ENCODE measurements at places on chromosomes 4 and X.

GRCh38 chr4:159017323-159018026, 85.4 kb upstream of the RAPGEF2 start:
- no peak for DNase-seq

DNA sequence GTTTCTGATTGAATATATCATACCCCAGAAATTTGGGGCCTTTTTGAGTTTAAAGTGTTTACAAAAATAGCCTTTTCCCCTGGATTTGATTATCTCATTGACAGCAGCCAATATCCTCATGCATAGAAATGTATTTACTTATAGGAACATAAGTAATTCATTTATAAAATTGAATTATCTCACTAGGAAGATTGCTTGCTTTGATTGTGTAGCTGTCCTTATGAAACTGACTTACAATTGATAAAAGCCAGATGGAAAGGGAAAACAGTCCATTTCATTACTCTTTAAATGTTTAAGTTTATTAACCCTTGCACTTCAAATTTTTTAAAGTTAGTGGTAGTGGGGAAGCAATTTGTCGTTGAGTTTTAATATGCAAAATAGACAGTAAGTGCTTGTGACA, 310.2 kb upstream of the TBX22 start:
- no peak for DNase-seq

GRCh38 chrX:352582-353314, 34.0 kb downstream of the PPP2R3B start:
- DNase-seq, result no peak

GRCh38 chr4:90209922-90210321, 82.7 kb downstream of the CCSER1 start:
- DNase-seq, result peak; percentile 58

DNA sequence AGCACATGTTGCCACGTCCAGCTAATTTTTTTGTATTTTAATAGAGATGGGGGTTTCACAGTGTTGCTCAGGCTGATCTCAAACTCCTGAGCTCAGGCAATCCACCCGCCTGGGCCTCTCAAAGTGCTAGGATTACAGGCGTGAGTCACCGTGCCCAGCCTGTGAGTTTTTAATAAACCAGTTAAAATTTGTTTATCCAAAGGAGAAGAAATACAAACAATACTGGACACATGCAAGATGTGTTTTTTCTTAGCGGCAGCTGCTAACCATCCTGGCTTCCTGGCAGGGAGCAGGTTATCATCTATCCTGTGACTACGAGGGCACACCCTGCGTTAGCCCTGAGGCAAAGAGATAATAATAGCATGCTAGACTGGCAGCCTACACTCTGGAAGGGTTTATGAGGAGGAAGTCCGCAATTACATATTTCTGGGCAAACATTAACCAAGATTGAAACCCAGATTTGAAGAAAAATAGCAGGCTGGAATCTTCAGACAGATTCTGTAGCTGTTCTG, 191.4 kb downstream of the SPRY1 start:
- DNase-seq, result peak; percentile 75

DNA sequence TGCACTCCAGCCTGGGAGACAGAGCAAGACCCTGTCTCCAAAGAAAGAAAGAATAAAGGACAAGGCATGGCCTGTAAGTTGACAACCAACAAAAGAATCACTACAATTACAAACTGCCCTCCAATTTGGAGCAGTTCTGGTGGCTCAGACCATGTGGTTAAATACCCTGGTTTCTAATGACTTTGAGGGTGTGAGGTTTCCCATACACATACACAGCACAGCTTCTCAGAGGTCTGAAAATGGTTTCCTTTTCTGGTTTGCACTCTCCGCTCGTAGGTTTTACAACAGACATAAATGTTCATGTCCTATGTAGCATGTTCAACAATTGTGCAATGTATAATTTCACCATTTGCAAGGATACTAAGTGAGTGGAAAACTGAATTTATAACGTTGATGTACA, 34.2 kb upstream of the MXRA5 start:
- no peak for DNase-seq

GRCh38 chr4:157527954-157528353, 307.4 kb downstream of the GRIA2 start:
- no peak for DNase-seq

DNA sequence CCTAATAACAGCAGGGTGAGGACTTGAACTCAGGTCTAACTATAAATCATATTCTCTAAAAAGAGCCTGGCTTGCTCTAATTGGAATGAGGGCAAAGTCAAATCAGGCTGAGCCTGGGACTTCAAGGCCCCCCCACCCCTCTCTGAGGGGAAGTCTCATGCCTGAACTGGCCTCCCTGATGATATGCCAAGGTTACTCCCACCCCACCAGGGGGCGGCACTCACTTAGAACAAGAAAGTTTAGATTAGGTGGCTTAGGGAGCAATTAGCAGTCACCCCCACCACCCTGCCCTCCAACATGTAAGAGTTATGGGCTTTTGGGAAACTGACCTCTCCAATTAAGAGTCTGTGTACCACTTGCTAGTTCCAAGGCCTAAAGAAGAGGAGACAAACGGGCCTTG, 2.7 kb downstream of the FOXO4 start:
- peak; percentile 78 for DNase-seq

DNA sequence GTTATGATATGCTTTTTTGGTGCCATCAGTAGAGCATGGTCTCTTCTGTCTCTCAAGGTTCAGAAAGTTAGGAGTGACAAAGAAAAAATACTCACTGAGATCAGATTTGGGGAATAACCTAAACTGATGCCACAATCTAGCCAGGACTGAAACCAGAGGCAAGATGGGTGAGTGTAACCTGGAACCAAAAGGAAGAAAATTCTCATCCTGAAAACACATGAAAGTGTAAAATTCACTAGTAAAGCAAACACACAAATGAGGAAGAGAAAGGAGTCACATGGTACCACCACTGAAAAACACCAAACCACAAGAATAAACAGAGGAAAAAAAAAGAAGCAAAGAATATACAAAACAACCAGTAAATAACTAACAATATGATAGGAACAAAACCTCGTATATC, 96.4 kb downstream of the ANXA10 start:
- no peak for DNase-seq

DNA sequence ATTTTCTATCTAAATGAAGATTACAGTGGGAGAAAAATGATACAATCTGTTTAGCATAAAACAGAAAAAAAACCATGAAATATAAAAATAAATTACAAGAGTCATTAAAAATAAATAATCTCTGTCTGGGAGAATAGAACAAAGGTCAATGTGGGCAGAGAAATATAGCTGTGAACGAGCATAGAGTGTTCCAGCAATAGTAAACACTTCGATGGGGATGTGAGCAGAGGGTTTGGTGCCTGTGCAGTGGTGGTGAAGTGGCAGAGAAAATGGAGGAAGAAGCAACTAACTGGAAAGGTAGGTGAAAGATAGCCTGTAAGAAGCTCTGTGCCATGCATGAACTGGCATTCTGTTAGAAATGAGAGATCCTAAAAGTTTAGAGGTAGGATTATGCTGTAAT, 64.9 kb downstream of the ANKRD50 start:
- DNase-seq, result no peak

DNA sequence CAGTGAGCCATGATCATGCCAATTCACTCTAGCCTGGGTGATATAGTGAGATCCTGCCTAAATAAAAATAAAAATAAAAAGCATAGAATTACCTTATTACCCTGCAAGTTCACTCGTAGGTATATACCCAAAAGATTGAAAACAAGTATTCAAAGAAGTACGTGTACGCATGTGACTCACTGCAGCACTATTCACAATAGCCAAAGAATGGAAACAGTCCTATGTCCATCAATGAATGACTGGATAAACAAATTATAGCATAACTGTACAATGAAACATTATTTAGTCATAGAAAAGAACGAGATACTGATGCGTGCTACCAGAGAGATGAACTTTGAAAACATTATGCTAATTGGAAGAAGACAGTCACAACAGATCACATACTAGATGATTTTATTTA, 204.6 kb upstream of the DIAPH2 start:
- no peak for DNase-seq

- DNase-seq, result peak; percentile 78
These were observed 98.6 kb upstream of the LRPAP1 start for GRCh38 chr4:3630598-3631543.

DNA sequence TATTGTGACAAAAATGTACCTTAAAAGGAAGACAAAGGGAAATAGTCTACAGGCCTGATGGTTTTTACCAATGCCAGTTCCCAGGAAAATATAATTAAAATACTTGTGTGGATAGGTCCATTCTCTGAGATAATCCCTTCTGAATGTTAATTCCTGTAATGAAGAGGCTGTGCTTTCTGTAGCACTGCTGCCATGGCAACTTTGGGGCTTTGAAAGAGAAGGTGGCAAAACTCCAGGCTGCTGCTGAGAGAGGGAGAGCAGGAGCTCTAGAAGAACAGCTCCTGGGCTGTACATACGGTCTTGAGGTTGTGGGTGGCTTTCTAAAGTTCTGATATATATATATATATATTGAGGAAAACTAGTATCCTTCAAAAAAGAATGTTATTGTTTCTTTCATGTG, 125.4 kb downstream of the PDLIM5 start:
- DNase-seq, result peak; percentile 80

DNA sequence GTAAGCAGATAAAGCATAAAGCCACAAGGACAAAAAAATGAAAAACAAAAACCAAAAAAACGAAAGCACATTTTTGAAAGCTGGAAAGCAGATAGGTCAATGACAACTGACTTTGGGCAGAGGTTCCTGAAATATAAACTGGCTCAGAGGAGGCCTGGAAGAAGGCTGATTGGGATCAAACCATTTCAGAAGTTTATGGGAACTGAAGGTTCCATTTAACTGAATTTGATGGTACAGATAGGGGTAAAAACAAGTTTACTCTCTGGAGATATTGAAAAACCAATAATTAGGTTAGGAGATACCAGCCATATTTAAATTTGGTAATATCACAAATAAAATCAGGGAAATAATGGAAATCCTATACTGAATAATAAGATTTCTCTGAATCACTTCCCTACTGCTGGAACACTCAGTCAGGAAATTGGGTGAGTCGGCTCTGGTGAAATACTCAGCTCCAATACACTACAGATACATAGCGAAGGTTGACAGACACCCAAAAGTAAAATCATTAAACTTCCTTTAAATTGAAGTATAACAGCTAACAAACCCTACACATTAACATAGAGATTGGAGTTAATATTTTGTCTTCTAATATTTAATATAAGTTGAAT, 1584.3 kb downstream of the STIM2 start:
- DNase-seq, result no peak

- no peak for DNase-seq
These were observed 97.7 kb upstream of the PDHA2 start for GRCh38 chr4:95742179-95742578.

GRCh38 chrX:87874043-87874442, 356.4 kb downstream of the KLHL4 start:
- no peak for DNase-seq

- DNase-seq, result peak; percentile 83
These were observed 722 bp downstream of the NAAA start for GRCh38 chr4:75939890-75940691.

DNA sequence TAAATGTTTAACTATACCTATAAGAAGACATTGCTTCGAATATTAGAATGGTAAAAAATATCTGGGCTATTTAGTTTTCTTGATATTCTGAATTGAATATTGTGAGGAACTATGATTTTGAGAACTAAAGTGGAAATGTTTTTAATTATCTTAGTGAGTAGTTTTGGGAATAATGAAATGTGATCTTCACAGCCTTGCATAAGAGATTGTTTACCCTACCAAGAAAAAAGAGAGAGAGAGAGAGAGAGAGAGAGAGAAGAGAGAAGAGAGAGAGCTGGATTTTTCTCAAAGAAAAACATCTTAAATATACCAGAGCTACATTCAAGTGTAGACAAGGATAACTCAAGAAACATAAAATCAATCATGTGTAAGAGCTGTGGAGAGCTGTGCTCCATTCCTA, 148.7 kb upstream of the MAD2L1 start:
- DNase-seq, result no peak

DNA sequence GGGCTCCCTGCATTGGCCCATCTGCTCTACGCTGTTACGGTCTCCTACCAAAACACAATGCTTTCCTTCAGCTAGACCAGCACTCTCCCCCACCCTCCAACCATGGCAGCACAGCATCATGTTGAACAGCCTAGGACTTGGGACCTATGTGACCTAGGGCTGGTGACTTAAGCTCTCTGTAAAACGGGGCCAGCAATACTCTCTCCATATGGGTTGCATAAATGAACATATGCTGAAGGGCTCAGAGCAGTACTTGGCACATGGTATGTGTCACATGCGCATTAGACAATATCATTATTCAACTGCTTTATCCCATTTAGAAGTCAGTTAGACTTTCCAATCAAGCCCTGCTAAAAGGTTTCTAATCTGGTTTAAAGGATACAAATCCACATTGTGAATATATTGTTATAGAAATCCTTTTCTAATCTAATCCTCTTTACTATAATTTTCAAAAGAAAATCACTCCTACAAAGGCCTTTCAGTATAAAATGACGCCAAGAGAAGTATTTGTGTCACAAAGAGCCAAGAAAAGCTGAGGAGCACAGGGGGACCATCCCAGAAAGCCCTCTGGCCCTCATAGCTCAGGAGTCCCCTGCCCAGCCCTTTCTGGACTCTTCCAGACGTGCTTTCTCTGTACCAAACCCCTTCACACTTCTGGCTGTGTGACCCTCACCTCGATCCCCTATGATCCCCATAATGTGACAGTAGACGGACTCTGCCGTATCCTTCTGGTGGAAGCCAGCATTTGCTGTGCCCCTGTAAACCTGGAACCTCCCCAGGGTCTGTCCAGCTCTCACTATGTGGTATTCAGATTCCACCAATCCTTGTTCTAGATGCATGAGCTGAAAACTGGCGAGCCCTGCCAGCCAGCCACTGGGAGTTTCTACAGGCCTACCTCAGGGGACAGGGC, 42.3 kb downstream of the NSG1 start:
- no peak for DNase-seq

DNA sequence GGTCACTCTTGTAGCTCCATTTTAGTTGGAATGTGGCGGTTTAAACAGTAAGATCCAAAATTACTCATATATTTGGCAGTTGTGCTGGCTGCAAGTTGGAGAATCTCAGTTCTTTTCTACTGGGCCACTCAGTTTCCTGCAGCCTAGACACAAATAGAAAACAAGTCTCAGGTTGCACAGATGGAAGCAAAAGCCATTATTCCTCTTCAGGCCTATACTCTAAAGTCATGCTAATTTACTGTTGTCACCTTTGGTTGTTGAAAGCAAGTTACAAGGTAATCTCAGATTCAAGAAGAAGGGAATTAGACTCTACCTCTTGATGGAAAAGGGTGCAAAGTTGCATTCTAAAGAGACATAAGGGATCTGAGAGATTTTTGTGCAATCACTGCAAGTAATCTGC, 345.4 kb downstream of the ADAM29 start:
- no peak for DNase-seq

DNA sequence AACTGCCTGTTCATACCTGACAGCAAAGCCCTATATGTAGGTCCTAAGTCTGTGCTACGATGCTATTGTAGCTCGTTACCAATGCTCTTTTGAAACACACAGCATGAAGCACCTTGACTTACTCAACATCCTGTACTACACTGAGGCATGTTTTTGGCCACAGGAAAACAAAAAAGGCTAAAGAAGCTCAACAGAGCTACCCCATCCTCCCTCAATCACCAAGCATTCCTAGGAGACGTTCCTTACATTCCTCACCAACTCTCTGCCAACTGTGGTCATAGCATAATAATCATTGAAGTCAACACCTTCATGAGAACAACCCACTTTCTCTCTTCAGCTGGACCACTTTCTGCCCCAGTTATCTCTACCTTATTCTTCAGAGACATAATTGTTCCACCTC, 73.7 kb upstream of the SLC25A43 start:
- DNase-seq, result no peak

All from stomach (tissue), 19 donors.